ENCODE measurements at places on chromosomes 11 and 22. TPM values are rescaled to one million over a fixed set of nuclear protein-coding genes. Genes with fewer than 3 reads are reported as not detected.
A peak's percentile ranks its signal among the peaks of the same experiment; 100 is the strongest.

Gene NEFH
- total RNA-seq = 3.9 TPM

Gene RRM1
- 218 TPM for total RNA-seq

Gene SLC22A6
- total RNA-seq = not detected

Gene SSTR3
- total RNA-seq = 0.09 TPM

Gene C22orf15
- total RNA-seq = 0.41 TPM

Gene CCDC116
- 1.2 TPM for total RNA-seq

Gene INPP5J
- 4.5 TPM for total RNA-seq

Gene MIOX
- total RNA-seq = 0.35 TPM

GRCh38 chr22:41504397-41504796 lies 35.5 kb downstream of the ACO2 start:
- no peak for DNase-seq
- H3K36me3 ChIP-seq = no peaks in the 10 kb centered on the region
- H3K27me3 ChIP-seq = no peaks in the 10 kb centered on the region
- H3K27ac ChIP-seq = no peak overlapping the region
- H3K4me3 ChIP-seq = no peak overlapping the region

- no peaks in the 10 kb centered on the region for H3K27me3 ChIP-seq
- no peak overlapping the region for H3K27ac ChIP-seq
- no peaks in the 10 kb centered on the region for H3K4me1 ChIP-seq
- peaks cover 2% of the 10 kb centered on the region for H3K36me3 ChIP-seq
- DNase-seq = no peak
Measured at GRCh38 chr22:48331691-48332220, 1495.9 kb downstream of the BRD1 start.

GRCh38 chr22:36644333-36644757 lies 59.2 kb downstream of the CACNG2 start:
- peaks cover 91% of the 10 kb centered on the region for H3K27me3 ChIP-seq
- H3K4me3 ChIP-seq = no peak overlapping the region
- H3K36me3 ChIP-seq = no peaks in the 10 kb centered on the region
- no peak overlapping the region for H3K27ac ChIP-seq

DNA sequence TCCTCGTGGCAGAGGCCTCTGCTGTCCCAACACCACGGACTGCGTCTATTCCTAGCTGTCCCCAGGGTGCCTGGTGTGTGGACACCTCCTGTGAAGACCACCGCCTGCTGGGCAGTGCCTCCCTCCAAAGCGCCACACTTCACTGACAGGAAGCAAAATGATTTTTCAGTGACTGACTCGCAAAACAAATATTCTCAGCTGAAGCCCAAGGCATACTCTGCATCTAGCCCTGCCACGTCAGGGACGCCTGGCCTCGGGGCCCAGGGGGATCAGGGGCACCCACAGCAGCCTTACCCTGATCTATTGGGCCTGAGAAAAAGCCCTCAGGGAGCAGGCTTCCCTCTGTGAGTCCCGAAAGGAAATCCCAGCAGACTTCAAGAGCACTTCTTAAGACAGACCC lies 2.2 kb downstream of the BRD1 start:
- DNase-seq = no peak
- H3K27me3 ChIP-seq = peaks cover 5% of the 10 kb centered on the region
- H3K4me3 ChIP-seq = peak overlapping the region; percentile 91
- peaks cover 11% of the 10 kb centered on the region for H3K36me3 ChIP-seq
- H3K27ac ChIP-seq = peak overlapping the region; percentile 10

DNA sequence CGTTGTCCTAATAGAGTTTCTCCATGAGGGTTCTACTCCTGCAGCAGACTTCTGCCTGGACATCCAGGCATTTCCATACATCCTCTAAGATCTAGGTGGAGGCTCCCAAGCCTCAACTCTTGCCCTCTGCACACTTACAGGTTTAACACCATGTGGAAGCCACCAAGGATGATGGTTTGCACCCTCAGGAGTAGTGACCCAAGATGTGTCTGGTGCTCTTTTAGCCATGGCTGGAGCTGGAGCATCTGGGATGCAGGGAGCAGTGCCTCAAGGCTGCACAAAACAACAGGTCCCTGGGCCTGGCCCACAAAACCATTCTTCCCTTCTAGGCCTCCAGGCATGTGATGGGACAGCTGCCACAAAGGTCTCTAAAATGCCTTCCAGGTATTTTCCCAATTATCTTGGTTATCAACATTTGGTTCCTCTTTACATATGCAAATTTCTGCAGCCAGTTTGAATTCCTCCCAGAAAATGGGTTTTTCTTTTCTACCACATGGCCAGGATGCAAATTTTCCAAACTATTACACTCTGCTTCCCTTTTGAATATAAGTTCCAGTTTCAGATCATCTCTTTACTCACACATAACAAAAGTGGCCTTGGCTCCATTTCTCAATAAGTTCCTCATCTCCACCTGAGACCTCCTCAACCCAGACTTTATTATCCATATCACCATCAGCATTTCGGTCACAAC lies 69.5 kb upstream of the GNAZ start:
- H3K4me3 ChIP-seq = no peak overlapping the region
- DNase-seq = no peak
- H3K27me3 ChIP-seq = peaks cover 67% of the 10 kb centered on the region

- no peak overlapping the region for H3K4me3 ChIP-seq
- peaks cover 16% of the 10 kb centered on the region for H3K4me1 ChIP-seq
- DNase-seq = no peak
- H3K27ac ChIP-seq = no peak overlapping the region
- peaks cover 3% of the 10 kb centered on the region for H3K36me3 ChIP-seq
Measured at GRCh38 chr11:2795491-2795991, 90.0 kb downstream of the CDKN1C start.

- no peaks in the 10 kb centered on the region for H3K4me1 ChIP-seq
- no peak overlapping the region for H3K27ac ChIP-seq
Measured at GRCh38 chr11:1200611-1201191, 22.2 kb upstream of the MUC5B start.

DNA sequence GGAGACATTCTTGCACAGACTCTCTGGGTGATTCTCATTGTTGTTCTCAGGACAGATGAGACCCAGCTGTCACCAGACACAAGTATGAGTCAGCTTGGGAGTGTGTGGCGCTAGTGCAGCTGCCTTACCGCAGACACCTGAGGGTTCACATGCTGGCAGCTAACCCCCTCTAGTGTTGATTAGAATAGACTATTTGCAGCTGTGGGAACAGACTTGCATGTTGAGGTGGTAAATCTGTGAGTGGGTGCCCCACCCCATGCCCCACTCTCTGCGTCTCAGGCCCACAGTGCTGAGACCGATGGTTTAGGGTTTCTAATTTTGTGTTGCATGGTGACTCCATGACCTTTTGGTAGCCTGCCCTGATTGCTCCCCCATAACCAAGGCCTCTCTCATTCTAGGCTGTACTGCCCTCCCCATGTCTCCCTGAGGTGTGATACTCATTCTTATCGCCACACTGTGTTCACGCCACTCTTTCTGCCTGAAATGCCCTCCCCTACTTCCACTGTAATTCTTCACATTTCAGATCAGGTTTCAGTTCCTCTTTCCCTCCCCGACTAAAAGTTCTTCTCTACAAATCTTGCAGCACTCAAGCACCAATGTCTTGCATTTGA lies 73.7 kb upstream of the KIRREL3 start:
- H3K27ac ChIP-seq = no peak overlapping the region
- H3K36me3 ChIP-seq = no peaks in the 10 kb centered on the region
- H3K4me1 ChIP-seq = no peaks in the 10 kb centered on the region
- H3K4me3 ChIP-seq = no peak overlapping the region
- peaks cover 4% of the 10 kb centered on the region for H3K27me3 ChIP-seq

GRCh38 chr11:36540998-36541397 lies 26.8 kb upstream of the RAG1 start:
- DNase-seq = no peak
- H3K4me1 ChIP-seq = peaks cover 5% of the 10 kb centered on the region
- H3K27me3 ChIP-seq = no peaks in the 10 kb centered on the region
- no peak overlapping the region for H3K4me3 ChIP-seq

- DNase-seq = no peak
- peaks cover 24% of the 10 kb centered on the region for H3K36me3 ChIP-seq
- H3K27me3 ChIP-seq = no peaks in the 10 kb centered on the region
- H3K27ac ChIP-seq = no peak overlapping the region
Measured at GRCh38 chr22:45136594-45136993, 27.1 kb upstream of the NUP50 start.

GRCh38 chr11:96294289-96294688 lies 48.7 kb downstream of the MAML2 start:
- DNase-seq = no peak
- H3K27ac ChIP-seq = peak overlapping the region; percentile 40
- no peak overlapping the region for H3K4me3 ChIP-seq
- H3K4me1 ChIP-seq = peaks cover 32% of the 10 kb centered on the region

GRCh38 chr11:120027546-120028180 lies 110.2 kb downstream of the TRIM29 start:
- H3K27ac ChIP-seq = no peak overlapping the region
- H3K36me3 ChIP-seq = no peaks in the 10 kb centered on the region
- H3K4me1 ChIP-seq = peaks cover 7% of the 10 kb centered on the region
- H3K27me3 ChIP-seq = no peaks in the 10 kb centered on the region

DNA sequence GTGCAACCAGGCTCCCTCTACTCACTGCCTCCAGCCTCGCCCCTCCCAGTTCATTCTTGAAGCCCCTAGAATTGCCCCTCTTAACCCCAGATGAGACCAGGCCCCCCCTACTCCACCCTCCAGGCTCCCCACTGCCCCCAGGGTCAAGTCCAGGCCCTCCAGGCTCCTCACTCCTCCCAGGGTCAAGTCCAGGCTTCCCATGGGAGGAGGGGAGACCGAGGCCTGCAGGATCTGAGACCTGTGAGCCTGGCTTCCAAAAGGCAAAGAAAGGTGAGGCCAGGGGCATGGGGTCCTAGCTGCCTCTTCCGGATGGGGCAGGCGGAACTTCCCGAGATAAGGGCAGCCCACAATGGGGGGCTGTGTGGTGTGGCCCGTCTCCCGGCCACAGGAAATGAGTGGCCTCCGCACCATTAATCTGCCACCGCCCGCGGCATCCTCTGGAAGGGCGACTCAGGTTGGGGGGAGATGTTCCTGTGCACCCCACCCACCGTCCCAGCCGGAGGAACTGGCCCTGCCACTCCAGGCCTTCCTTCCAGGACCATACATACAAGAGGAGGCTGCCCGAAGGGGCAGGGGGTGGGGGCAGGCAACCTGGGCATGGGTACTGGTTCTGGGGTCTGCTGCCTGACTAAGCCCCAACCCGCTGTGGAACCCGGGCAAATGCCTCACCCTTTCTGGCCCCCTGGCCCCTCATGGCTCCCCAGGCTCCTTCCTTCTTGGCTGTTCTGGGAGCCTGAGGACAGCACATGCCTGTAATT lies 35.1 kb upstream of the WNT11 start:
- no peak overlapping the region for H3K4me3 ChIP-seq
- no peaks in the 10 kb centered on the region for H3K36me3 ChIP-seq
- no peak for DNase-seq
- H3K27me3 ChIP-seq = peaks cover 9% of the 10 kb centered on the region
- H3K27ac ChIP-seq = no peak overlapping the region

GRCh38 chr11:45578316-45578715 lies 87.1 kb downstream of the CHST1 start:
- peaks cover 48% of the 10 kb centered on the region for H3K27me3 ChIP-seq
- no peaks in the 10 kb centered on the region for H3K36me3 ChIP-seq
- no peak overlapping the region for H3K4me3 ChIP-seq
- H3K4me1 ChIP-seq = no peaks in the 10 kb centered on the region
- H3K27ac ChIP-seq = no peak overlapping the region

- no peak for DNase-seq
- H3K4me1 ChIP-seq = peaks cover 4% of the 10 kb centered on the region
- H3K36me3 ChIP-seq = no peaks in the 10 kb centered on the region
- H3K27ac ChIP-seq = no peak overlapping the region
- peaks cover 3% of the 10 kb centered on the region for H3K27me3 ChIP-seq
Measured at GRCh38 chr11:1869427-1870325, 16.8 kb downstream of the LSP1 start.

DNA sequence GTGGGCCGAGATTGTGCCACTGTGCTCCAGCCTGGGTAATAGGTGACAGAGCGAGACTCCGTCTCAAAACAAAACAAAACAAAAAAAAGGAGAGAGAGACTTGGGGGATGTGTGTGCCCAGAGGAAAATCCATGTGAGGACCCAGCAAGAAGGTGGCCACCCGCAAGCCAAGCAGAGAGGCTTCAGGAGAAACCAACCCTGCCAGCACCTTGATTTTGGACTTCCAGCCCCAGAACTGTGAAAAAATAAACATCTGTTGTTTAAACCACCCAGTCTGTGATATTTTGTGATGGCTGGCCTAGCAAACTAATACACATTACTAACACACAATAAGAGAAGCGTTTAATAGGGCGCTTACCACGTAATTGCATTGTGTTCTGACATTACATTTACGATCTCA lies 21.2 kb downstream of the TXN2 start:
- H3K27ac ChIP-seq = peak overlapping the region; percentile 62
- no peak for DNase-seq
- H3K4me3 ChIP-seq = no peak overlapping the region
- no peaks in the 10 kb centered on the region for H3K36me3 ChIP-seq
- H3K4me1 ChIP-seq = peaks cover 14% of the 10 kb centered on the region

GRCh38 chr11:25319127-25319526 lies 822.3 kb downstream of the LUZP2 start:
- no peak for DNase-seq
- no peak overlapping the region for H3K27ac ChIP-seq

- H3K36me3 ChIP-seq = peaks cover 22% of the 10 kb centered on the region
- no peak overlapping the region for H3K4me3 ChIP-seq
- peaks cover 13% of the 10 kb centered on the region for H3K4me1 ChIP-seq
- no peak overlapping the region for H3K27ac ChIP-seq
Measured at GRCh38 chr11:71466358-71466757, 13.4 kb downstream of the NADSYN1 start.

DNA sequence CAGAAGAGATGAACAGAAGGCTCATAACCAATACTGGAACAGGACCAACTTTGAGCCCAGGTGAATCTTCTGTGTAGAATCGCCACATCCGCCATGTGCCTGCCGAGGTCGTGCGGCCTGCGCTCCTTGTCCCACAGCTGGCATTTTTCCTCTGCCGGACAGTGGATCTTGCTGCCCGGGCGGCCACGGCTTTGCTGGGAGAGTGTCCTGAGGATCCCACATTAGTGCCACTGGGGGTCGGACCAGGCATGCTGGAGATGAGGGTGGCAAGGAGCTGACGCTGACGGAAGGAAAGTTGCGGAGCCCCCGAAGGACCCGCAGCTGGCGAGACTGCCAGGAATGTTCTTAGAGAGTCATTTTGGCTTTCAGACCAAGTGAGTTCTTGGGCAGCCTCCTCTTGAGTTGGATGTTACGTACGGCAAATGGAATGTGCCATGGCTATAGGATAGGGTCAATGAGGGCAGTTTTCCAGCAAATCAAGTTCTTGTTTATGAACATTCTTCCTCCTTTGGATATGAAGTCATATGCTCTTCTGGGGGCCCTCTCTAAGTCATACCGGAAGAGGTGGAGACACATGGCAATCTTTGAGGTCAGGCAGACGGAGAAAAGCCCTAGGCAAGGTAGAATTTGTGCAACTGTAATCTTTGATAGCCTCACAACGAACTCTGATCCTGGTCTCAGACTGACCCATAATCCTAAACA lies 57.4 kb upstream of the NUP160 start:
- H3K36me3 ChIP-seq = no peaks in the 10 kb centered on the region
- H3K27me3 ChIP-seq = no peaks in the 10 kb centered on the region
- H3K27ac ChIP-seq = peak overlapping the region; percentile 4
- no peak overlapping the region for H3K4me3 ChIP-seq

- no peaks in the 10 kb centered on the region for H3K27me3 ChIP-seq
- peak overlapping the region; percentile 70 for H3K27ac ChIP-seq
- H3K4me3 ChIP-seq = peak overlapping the region; percentile 25
- H3K36me3 ChIP-seq = no peaks in the 10 kb centered on the region
- peak; percentile 29 for DNase-seq
- peaks cover 31% of the 10 kb centered on the region for H3K4me1 ChIP-seq
Measured at GRCh38 chr11:76185931-76186401, 20.3 kb downstream of the WNT11 start.

- H3K27me3 ChIP-seq = peaks cover 9% of the 10 kb centered on the region
- peaks cover 6% of the 10 kb centered on the region for H3K4me1 ChIP-seq
- no peak overlapping the region for H3K27ac ChIP-seq
Measured at GRCh38 chr11:111435046-111435698, 56.1 kb upstream of the POU2AF1 start.
